ENCODE measurements at places on chromosomes 11 and 22.

DNA sequence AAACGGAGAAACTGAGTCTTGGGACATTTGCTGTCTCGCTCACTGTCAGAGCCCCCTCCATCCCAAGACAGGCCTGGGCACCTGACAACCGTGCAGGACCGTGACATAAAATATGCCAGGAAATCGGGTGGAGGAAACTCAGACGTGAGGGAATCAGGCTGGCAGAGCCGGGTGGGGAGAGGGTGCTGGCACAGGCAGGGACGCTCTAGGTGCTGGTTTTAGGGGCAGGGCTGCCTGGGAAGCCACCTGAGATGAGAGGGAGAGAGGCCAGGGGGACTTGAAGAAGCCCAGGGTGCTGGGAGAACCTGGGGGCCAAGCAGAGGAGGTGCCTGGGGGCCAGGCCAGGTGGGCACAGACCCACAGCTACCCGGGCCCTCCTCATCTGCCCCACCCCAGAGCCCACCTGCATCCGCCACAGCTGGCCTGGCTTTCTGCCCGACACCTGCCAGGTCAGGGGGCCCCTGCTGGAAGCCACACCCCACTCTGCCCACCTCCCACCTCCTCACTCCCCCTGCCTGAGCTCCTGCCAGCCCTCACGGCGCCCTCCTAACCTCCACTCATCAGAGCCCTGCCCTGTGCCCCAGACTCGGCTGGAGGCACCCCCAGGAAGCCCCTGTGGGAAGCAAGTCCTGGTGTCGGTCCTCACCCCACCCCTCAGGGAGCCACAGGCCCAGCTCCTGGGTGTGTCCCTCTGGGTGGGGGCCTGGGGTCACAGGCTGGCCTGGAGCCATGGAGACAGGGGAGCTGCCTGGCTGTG lies 27.3 kb upstream of the MUC5AC start:
- no peak for DNase-seq

DNA sequence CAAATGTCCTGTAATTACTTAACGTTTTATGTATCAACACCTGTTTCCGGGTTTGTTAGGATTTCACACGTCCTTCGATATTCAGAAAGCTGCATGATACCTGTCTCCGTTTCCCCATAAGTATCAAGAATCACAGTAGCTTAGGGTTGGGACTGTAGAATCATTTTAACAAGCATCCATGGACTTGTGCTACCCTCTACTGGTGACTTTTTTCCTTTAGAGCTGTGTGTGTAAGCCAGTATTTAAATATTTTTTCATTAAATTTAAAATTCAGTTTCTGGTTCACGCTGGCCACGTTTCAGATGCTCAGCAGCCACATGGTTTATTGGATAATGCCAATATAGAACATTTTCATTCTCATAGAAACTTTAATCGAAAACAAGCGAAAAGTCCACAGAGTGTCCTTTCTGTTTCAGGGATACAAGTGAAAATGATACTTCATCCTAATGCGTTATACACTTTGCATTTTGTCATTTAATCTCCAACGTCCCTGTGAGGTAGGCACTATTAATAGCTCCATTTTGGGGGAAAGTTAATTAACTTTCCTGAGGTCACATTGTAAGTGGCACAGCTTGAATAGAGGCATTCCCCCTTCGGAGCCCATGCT lies 61.5 kb upstream of the SLC25A18 start:
- peak; percentile 87 for DNase-seq

GRCh38 chr22:25081409-25081824 lies 118.2 kb upstream of the CRYBB3 start:
- peak; percentile 54 for DNase-seq

DNA sequence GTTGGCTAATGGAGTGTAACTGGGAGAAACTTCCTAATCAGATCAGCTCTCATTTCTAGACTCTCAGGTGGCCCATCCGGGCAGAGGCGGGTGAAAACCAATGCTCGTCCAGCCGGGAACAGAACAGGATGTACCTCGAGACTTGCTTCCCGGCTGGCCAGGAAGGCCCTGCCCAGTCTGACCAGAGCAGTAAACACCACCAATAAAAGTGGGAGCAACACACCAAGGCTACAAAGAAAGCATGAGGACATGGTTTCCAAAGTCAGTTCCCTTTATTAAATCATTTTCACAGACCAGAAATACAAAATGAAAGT lies 940 bp upstream of the TNKS1BP1 start:
- no peak for DNase-seq

- DNase-seq = no peak
Measured at GRCh38 chr22:37893583-37893983, 12.5 kb upstream of the MICALL1 start.

DNA sequence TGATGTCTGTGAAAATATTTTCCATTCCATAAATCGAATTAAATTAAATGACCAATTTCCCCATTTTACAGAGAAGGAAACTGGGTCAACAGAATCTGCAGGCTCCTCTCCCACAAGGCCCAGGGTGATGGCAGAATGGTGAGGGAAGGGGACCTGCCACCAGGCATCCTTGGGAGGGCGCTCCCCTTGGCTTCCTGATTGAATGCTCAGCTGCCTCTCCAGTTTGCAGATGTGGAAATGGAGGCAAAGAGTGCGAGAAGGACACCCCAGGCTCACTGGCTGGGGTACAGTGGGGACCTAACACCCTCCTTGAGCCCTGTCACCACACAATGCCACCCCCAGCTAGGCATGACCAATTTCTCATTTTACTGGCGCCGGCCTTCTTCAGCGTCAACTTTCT lies 28.5 kb upstream of the CSNK1E start:
- no peak for DNase-seq

DNA sequence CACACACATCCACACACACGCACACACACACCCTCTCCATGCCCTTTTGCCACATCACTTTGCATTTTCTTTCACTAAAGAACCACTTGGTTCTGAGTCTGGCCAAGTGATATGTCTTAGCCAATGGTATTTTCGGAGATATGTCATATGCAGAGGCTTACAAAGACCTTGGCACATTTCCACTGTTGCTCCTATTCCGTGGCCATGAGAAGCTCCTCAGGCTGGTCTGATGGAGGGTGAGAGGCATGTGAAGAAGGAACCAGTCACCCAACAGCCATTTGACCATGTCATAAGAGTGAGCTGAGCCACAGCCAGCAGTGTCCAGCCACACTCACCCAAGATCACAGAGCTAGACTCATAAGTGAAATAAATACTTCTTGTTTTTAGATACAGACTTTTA lies 212.6 kb upstream of the NAV2 start:
- no peak for DNase-seq

GRCh38 chr22:42436404-42436803 lies 4.2 kb upstream of the NFAM1 start:
- DNase-seq = no peak

- DNase-seq = no peak
Measured at GRCh38 chr22:42217752-42218280, 52.6 kb downstream of the TCF20 start.

GRCh38 chr11:69456712-69457111 lies 24.8 kb upstream of the LINC01488 start:
- DNase-seq = no peak

GRCh38 chr11:87397011-87397865 lies 359.5 kb downstream of the TMEM135 start:
- peak; percentile 39 for DNase-seq

DNA sequence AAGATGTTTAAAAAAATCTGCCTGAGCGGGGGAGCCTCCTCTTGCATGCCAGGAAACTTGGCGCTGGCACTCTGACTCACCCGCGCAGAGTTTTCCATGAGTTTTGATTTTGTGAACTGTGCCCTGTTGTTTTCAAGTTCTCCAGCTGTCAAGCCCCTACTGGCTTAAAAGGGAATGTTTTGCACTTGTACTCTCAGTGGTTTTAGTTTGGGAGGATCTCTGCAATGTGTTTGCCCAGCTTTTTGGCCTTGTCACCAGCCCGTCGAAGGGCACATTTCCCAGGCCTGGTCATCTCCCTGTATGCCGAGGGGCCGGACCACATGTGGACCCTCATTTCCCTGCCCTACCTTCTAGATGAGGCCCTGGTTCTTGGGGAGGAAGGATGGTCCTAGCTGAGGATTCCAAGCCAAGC lies 12.2 kb downstream of the MRGPRF start:
- DNase-seq = peak; percentile 50

- peak; percentile 78 for DNase-seq
Measured at GRCh38 chr22:26589845-26590736, at the start of gene TPST2. Gene TPST2, minus strand, starts transcription at chr22:26590132. Its CDS starts 48,502 bp downstream, at chr22:26541630.

DNA sequence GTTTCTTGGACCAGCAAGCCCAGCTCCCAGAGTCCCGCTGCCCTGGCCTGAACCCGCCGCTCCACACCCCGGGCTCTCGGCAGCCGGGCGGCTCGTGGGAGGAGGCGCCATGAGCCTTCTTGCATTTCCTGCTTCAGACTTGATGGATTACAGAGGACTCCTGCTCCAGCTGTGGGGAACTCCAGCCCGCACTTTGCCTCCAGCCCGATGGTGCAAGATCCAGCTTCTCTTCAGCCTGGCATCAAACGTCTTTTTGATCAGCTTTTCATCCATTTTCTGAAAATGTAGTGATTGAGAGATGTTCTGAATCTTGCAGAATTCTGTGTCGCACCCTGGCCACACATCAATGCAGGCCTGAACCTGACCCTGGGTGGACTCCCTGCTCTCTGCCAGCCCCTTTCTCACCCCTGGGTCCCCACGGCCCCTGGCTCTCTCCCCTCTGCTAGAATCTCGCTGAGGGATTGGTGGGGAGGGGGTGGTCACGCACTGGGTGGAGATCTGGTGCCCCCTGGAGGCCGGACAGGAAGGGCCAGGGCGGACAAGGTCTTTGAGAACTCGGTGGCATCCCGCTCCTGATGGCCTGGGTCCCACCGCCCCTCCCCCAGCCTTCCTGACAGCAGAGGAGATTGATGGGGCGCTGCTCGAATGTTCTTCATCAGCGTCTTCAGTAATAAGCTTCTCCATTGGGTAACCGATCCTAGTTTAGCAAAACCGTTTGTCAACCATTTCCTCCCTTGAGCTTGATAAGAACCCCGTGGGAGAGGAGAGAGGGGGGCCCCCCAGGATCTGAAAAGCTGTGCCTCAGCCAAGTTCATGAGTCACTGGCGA lies 12.1 kb upstream of the NFAM1 start:
- peak; percentile 90 for DNase-seq

DNA sequence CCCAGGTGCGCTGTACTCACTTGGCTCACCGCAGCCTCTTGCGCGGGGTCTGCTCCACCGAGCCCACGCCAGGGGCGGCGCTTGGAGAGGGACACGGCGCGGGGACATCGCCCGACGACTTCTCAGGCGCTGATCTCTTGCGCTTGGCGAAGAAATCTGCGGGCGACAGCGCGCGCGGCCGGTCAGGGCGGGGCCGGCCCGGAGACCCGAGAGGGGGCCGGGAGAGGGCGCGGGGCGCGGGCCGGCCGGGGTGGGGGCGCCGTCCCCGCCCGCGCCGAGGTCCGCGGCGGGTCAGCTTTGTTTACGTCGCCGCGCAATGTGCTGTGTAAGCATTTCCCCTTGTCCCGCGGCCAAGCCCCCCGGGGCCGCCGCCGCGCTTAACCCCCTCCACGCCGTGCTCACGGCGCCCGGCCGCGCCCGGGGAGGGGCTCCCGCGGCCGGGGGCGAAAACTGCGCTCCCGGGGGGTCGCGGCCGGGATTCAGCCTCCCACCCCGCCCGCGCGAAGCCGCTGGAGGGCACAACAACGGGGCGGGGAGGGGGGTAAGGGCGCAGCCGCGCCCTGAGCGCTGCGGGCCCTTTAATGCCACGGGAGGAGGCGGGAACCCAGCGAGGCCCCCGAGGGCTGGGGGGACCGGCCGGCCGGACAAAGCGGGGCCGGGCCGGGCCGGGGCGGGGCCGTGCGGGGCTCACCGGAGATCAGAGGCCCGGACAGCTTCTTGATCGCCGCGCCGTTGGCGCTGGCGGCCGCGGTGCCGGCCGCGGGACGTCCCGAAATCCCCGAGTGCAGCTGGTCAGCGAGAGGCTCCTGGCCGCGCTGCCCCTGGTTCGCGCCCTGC lies 1.4 kb downstream of the CDKN1C start:
- DNase-seq = peak; percentile 43

DNA sequence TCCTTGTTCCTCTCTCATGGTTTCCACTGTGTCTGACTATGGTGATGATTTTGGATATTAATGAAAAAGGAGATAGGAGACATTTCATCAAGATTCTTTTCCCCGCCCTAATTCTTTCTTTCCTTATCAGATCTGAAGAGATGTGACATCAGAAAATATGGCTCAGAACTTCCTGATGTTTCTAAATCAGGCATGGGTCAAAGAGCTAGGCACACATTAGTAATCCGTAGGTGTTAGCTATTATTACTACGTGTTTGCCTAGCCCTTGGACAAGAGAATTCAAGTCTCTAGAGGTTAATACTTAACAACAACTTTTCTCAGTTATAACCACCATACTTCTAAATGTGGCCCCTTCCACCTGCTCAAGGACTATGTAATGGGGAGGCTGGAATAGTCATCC lies 5.8 kb downstream of the JOSD1 start:
- no peak for DNase-seq

DNA sequence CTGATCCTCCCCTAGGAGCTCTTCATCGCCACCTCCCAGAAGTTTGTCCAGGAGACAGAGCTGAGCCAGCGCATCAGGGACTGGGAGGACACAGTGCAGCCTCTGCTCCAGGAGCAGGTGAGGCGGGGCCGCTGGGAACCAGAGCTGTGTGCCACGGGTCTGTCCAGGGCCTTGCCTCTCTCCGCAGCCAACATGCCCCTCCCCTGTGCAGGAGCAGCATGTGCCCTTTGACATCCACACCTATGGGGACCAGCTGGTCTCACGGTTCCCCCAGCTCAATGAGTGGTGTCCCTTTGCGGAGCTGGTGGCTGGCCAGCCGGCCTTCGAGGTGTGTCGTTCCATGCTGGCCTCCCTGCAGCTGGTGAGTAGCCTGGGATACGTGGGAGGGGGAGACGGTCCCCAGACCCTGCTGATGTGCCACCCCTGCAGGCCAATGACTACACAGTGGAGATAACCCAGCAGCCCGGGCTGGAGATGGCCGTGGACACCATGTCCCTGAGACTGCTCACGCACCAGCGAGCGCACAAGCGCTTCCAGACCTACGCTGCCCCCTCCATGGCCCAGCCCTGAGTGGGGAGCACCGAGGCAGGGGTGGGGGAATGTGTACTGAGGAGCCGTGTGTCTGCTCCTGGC lies 2.5 kb downstream of the SCO2 start:
- DNase-seq = no peak

DNA sequence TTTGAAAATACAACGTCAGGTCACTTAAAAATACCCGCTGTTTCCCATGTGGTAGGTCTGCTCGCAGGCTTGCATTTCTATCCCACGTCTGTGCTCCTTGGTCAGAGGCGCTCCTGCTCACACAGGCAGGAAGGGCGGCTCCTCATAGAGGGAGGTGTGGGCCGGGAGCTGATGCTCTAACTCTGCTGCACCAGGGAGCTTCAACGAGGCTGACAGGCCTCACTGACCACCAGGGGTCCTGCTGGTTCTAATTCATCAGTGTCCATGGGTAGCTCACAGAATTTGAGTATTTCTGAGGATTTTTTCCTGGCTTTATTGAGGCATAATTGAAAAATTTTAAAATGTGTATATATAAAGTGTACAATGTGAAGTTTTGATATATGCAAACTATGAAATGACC lies 68.5 kb downstream of the PIWIL3 start:
- no peak for DNase-seq

DNA sequence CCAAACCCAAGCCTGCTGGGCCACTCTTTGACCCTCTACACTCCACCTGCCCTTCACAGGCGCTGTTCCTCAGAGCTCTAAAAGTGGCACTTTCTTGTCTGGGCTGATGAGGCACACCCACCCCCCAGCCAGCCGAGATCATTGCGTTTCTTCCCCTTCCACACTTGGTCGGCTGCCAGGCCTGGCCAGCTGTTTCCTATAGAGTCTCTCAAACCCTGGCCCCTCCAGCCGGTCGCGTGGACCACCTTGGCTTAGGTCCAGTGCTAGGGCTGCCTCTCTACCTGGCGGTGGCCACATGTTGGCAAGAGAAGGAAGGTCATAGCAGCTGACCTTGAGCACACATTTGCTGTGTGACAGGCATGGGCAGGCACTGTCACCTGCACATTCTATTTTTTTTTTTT lies 60.6 kb downstream of the PPP6R2 start:
- peak; percentile 90 for DNase-seq

GRCh38 chr11:134207538-134208239 lies 16.1 kb downstream of the NCAPD3 start:
- peak; percentile 58 for DNase-seq

Measured in common myeloid progenitor, CD34-positive (primary cell).